CD4-positive, alpha-beta T cell treated with Interleukin-6 at 100 ng/mL for 8 hours (primary cell): ENCODE measurements at places on chromosomes 3 and 15.
A peak's percentile ranks its signal among the peaks of the same experiment; 100 is the strongest.

- no peak for DNase-seq
Observed at GRCh38 chr3:99842826-99843589, 25.3 kb downstream of the CMSS1 start.

DNA sequence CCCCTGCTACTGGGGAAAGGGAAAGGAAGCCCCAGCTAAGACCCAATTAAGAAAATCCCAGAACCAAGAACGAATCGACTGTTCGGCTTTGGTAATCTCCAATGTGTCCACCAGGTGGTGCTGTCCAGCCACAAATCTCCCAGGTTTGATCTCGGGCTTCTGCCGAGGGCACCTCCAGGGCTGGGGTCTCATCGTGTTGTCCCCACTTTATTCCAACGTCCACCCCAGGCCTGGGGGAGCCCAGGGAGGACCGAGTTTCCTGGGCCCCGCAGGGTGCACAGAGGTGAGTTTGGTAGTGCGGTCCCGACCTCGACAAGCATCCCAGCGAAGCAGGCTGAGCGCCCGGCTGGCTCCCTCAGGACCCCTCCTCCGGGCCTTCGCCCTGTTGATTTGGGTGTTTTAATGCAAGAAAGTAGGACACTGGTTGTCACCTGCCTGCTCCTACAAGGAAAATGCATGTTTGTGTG, 185.1 kb downstream of the GOLGA6L6 start:
- peak; percentile 72 for DNase-seq

GRCh38 chr15:56984681-56985481, 66.4 kb downstream of the TCF12 start:
- DNase-seq = no peak

GRCh38 chr15:92845126-92845508, 55.0 kb upstream of the CHD2 start:
- DNase-seq = peak; percentile 82

DNA sequence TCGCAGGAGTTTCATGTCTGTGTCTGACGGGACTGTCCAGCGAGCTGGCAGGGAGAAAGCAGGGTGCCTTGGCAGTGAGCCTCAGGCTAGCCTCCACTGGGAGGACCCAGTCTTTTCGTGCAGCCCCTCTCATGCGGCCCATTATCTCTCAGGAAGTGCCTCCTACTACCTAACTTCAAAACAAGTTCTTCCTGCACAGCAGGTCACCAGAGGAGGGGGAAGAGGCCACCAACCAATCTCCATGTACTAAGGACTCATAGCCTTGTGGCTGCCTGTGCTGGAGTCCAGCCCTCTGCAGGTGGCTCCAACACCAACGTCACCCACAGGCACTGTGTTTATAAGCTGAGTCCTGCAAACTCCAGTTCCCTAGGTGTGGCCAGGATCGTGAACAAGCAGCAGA, 4.8 kb downstream of the VIPR1 start:
- DNase-seq = peak; percentile 19

DNA sequence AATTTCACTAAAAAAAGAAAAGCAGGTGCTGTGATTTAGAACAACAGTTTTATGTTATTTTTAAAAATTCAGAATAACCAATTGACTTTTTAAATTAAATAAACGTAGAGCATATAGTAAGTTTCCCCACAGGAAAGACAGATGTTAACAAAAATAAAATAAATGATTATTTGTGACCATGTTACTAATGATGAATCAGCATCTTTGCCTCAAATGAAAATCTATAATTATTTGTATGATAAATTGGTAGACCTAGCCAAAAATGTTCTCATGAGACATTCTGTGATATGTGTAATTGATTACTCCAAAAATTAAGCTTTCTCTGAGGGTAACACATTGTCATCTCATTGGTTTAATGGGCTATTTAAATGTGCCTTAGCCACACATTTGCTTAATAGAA, 948.0 kb downstream of the NAALADL2 start:
- no peak for DNase-seq

GRCh38 chr3:130755666-130756065, 9.0 kb upstream of the PIK3R4 start:
- DNase-seq = no peak

DNA sequence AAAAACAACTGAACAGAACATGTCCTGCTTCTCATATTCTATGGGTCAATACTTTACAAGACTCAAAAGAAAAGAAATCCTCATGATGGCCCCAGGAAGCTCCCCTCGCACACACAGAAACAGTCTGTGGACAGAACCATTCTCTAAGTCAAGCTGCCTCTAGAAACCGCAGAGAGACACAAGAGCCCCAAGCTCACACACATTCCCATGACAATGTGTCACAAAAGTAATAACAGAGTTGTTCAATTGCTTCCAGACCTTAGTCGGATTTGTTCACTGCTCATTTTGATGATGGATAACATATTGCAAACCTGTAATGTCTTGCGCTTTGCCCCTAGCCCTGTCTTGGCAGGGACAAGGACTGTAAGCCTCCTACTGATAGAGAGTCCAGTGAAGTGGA, 60.9 kb downstream of the UMPS start:
- no peak for DNase-seq

- no peak for DNase-seq
Observed at GRCh38 chr15:63544258-63545026, 40.0 kb downstream of the USP3 start.

- DNase-seq = no peak
Observed at GRCh38 chr3:149801195-149801594, 8.8 kb upstream of the ANKUB1 start.

DNA sequence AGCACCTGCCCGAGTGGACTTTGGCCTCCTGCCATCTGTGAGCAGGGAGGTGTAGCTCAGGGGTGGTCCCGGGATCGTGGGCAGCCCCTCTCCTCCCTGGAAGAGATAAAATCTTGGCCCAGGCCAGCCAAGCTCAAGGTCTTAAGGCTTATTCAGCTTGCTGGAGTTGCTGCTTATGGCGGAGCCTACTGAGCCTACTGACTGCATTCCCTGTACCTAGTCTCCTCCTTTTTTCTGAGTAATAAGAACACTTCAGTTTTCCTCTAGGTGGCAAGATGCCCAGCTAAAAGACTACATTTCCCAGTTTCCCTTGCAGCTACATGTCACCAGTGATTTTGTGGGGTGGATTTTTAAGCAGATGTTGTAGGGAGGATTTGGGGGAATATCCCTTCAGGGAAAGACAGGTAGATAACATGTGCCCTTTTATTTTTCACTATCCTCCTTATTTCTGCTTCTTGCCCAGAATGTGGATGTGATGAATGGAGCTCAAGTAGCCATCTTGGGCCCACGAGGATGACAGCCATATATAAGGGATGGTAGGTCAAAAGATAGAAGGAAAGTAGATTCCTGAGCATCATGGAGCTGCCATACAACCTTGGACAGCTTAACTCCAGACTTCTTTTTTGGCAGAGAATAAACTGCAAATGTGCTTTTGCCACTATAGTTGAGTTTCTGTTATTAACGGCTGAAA, 41.4 kb upstream of the INSYN1 start:
- DNase-seq = no peak

GRCh38 chr3:100103558-100104441, 10.5 kb downstream of the FILIP1L start:
- no peak for DNase-seq

GRCh38 chr15:76756381-76756780, 148.8 kb downstream of the SCAPER start:
- DNase-seq = no peak

GRCh38 chr15:97944724-97945123, 15.8 kb upstream of the ARRDC4 start:
- no peak for DNase-seq

DNA sequence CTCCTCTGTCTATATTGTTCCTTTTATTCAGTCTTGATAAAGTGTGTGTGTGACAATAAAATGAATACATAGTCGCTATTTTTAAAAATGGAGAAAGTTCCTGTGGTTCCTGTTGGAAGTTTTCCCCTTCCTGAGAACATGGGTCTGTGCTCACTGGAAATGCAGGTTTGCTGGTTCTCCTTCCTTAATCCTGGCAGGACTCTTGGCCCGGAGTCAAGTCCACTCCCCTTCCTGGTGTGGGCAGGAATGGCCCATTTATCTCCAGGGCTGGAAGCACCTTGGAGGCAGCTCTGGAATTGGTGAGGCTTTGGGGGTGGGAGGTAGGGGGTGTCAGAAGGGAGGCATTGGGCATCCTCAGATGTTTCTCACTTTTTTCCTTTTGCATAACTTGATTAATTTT, 30.1 kb downstream of the FOXL2 start:
- no peak for DNase-seq

GRCh38 chr3:39267631-39268548, 11.9 kb downstream of the CX3CR1 start:
- DNase-seq = peak; percentile 56

DNA sequence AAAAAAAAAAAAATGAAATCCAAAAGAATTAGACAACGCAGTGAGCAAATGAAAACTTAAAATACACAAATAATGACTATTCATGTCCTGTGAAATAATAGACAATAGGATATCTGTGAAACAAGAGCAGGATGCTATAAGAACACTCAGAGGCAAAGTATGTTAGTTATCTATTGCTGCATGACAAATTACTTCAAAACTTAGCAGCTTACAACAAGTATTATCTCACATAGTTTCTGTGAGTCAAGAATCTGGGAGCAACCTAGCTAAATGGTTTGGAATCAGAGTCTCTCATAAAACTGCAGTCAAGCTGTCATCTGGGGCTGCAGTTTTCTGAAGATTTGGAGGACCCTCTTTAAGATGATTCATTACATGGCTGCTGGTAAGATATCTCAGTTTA, 36.5 kb upstream of the ZMAT3 start:
- DNase-seq = no peak

- DNase-seq = no peak
Observed at GRCh38 chr15:63221346-63221745, 31.9 kb downstream of the RAB8B start.

DNA sequence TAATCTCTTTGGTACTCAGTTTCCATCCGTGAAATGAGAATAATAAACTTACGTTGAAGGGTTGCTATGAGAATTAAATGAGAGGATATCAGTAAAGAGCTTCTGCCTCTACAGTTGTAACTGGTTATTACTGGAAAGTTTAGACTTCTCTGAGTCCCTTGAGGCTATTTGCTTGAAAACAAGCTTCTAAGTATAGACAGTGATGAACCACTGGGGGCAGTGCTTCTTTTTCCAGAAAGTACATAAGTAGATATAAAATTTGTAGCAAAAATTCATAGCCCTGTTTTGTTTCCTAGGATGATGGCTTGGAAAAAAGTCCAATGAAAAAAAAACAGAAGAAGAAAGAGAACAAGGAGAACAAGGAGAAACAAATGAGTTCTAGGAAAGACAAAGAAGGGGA, 87.1 kb downstream of the RGMA start:
- no peak for DNase-seq

GRCh38 chr3:8622873-8623691, 21.5 kb downstream of the SSUH2 start:
- peak; percentile 11 for DNase-seq

GRCh38 chr15:62709261-62709660, 333.3 kb upstream of the TPM1 start:
- DNase-seq = no peak

DNA sequence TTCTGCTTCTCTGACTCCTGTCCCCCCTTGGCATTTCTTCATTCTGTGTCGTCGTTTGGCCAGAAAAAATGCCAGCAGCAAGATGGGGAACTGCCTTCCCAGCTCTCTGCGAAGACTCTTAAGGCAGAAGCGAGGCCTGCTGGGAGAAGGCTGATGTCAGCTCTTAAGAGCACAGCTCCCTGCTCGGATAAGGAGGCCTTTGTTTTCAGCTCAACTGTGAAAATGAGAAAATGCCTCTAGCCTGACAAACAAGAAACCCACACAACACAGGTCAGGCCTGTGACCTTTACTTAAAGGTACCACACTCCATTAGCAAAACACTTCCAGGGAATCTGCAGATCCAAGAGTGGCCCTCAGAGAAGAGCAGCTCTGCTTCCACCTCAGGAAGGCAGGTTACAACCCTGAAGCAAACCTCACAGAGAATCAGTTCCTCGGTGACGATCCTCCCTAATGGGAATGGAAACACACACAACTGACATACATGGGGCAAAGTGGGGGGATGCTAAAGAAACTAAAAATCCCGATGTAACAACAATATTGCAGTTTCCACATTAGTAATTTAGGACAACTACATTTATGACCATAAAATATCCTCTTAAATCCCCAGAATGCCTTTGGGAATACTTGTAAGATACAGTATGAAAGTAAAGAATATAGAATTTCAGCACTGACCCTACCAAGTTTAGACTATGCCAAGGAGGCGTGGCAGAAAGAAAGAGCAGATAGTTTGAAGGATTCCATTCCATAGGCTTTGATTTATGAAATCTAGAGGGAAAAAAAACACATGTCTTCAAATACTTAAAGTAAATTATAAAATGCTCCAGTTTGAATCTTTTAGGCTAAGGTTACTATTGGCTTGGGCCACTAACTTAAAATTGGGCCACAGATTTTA, 52.1 kb downstream of the VGLL4 start:
- no peak for DNase-seq

- no peak for DNase-seq
Observed at GRCh38 chr3:126903521-126903920, 79.4 kb upstream of the PLXNA1 start.

DNA sequence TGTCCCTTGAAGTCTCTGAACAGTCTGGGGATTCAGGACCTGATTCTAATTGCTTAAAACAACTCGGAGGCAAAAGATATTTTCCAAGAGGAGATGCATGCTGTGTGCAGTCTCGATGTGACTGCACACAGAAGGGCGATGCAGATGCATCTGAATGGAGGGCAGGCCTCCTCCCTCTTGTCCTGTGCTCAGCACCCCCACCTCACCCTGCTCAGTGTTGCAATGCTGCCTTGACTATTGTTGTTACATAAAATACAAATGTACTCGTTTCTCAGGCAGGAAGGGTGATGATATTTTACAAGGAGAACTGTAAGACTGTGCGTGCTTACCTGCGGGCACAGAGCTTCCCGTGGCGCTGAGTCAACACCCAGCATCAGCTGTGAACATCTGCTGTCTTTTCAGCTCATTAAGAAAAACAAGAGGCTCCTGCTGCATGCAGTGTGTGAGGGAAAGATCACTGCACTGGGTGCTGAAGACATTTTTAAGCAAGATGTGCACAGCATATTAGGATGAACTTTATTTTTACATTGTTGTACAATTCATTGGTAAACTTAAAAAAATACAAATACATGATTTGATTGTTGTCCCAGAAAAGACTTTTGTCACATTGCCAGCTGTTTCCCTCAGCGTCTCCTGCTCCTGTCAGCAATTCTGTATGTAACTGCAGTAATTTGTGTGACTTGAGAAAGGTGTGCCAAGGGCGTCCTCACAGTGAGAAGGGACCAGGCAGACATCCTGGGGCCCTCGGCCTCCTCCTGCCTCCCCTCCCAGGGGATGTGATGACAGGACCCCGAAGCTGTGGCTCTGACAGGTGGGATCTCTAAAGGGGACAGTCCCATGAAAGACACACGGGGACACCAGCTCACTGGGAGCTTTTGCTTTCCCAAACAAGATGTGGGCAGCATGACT, 56.3 kb upstream of the RPL32 start:
- DNase-seq = no peak

- DNase-seq = no peak
Observed at GRCh38 chr15:76296849-76297248, 14.4 kb downstream of the ETFA start.
